RWPE2 (cell line): ENCODE measurements at places on chromosomes 2 and 18.

- no peak for DNase-seq
Measured at GRCh38 chr2:145380436-145381017, 860.6 kb upstream of the ZEB2 start.

DNA sequence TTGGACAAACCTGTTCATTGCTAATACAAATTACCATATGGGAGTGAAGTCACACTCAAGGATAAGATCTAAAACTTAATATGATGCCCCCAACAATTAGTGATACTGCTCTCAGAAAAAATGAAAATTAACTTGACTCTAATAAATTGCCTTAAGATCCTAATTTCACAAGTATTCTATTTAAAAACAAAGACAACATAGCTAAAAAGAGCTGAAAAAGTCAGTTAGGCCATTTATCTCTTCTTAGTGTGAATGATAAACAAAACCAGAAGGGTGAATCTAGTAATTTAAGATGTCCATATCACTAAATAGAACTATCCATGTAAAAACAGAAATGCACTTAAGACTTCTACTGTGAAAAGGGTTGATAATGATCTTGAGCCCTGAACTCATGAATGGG, 53.4 kb downstream of the FN1 start:
- no peak for DNase-seq

DNA sequence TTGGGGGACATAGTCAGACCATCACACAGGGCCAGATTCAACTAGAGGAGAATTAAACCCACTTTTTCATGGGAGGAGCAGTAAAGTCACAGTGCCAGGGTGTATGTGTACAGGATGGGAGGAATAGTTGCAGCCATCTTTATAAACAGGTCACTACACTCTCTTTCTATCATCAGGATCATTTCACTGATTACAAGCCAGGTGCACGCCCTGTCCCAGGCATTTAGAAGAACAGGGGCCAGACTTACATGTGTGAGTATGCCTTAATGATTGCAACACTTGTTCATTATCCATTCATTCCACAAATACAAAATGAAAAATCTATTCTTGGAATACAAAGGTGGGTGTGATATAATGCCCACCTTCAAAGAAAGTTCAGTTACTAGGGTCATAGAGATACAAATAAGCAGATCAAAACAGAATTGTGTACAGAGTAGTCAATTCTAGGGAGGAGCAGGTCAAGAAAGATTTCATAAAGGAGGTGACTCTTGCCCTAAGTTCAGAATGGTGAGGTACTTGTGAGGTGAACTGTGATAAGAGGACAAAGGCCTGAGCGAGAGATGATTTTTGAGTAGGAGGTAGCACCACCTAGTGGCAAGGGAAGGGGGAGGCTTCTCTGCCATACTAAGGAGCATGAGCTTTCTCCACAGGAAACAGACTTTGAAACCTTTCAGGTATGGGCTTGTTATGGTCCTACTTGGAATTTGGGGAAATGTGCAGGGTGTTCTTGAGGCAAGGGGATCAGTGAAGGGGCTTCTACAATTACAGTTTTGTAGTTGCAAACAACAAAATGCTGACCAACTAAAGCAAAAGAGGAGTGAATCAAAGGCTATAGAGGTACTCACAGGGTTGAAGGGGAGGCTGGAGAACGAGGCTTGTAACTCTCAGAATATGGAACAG, 156.3 kb downstream of the SUCLG1 start:
- DNase-seq, result no peak

DNA sequence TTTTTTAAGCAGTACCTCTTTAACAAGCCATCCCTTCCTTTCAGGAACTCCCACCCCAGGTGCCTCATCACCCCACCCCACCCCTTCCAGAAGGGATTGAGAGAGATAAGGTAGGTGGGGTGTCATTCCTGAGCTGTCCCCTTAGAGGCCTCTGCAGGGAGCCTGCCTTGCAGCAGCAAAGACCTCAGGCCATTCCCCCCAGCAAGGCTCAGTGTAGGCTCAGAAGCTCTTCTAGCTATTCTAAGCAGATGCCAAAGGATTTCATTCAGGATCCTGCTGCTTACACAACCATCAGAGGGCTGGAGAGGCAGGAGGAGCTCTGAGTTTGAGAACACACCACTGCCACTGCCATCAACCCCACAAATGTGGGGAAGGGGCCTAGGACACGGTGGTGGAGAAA, 5.8 kb upstream of the FIGLA start:
- no peak for DNase-seq

GRCh38 chr2:230640540-230641011, 72.1 kb upstream of the CAB39 start:
- DNase-seq, result no peak

DNA sequence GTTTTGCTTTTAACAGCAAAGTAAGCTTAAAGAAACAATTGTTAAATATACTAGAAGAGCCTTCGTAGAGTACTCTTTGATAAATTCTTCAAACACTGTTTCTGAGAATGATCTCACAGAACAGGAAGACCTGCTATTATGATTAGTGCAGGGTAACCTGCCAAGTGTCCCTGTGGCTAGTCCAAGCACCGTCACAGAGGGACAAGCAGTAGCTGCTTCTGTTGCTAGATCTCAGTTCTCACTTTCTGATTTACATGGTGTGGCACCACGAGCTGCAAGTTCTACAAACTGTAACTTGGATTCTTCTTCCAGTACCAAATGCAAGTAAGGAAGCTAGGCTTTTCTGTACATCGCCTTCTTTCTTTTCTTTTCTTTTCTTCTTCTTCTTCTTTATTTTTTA, 121.5 kb downstream of the PIEZO2 start:
- DNase-seq, result no peak

DNA sequence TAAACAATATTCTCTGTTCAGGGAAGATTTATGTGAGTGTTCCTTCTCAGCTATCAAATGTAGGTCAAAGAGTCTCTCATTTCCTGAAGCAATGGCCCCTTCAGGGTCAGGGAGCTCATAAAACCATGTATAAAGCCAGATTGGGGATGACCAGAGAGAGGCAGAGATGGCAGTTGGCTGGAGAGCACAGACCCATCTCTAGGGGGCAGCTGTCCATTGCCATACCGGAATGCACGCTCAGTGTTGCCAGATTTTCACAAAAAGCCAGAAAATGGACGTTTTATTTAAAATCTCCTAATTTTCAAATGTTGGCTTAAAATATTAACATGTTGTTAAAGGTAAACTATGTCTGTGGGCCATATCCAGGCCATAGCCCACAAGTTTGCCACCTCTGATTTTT, 1920.7 kb upstream of the CELF4 start:
- DNase-seq, result no peak

DNA sequence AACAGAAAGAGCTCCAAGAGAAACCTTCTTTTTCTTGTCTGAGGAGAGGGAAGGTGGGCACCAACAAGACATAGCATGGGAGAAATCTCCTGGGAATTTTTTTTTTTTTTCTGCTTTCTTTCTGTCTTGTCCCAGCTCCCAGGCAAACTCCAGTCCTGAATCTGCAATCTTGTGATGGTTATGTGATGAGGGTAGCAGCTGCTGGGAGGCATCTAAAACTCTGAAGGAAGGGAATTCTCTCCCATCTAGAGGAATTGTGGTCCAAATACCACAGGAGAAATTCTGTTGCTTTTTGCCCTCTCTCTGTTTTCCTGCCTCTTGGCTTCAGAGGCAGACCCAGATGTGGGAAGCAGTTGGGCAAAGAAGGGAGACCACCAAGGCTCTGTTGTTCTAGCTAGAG, 16.7 kb downstream of the SCRN3 start:
- no peak for DNase-seq

- DNase-seq, result no peak
Measured at GRCh38 chr2:7847321-7847720, 834.5 kb upstream of the ID2 start.

DNA sequence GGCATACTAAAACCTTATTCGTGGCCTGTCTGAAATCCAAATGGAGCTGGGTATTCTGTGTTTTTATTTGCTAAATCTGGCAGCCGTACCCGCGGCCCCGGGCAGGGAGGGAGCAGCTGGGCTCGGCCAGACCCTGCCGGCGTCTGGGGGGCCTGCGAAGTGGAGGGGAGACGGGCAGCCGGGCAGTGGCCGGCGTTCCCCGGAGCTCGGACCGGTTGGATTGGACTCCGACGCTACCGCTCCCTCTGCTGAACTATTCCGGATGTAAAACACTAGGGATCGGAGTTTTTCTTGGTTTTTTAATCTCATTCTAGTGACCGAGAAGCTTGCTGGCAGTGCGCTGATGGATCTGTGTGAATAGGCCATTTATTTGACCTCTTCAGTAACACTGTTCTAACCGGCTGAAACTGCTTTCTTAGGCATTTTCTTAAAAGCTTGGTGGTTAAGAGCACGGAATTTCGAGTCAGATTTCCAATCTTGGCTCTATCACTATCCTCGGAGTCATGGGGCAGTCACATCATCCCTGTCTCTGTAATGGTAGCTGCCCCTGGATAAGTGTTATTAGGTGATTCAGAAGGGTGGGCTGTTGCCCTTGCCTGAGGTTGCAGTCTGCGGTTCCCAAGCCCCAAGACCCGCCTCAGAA, 694 bp downstream of the UNC50 start:
- DNase-seq, result no peak

DNA sequence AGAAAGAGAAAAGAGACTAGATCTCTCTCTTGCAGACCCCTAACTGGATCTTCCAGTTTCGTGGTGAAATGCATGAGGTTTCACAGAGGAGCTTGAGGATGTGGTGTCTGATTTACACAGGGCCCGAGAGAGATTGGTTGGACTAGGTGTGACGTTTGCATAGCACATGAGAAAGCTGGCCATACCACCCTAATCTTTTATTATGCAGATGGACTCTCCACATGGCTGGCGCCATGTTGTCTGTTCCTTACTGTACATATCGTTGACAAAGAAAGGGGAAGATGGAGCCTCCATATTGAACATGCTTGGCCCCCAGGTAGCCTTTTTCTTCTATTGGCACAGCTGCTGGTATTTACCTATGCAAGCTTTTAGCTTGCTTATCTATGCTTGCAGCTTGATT, 27.5 kb upstream of the PGAP1 start:
- no peak for DNase-seq

GRCh38 chr2:202094426-202094986, 21.5 kb downstream of the KIAA2012 start:
- no peak for DNase-seq

DNA sequence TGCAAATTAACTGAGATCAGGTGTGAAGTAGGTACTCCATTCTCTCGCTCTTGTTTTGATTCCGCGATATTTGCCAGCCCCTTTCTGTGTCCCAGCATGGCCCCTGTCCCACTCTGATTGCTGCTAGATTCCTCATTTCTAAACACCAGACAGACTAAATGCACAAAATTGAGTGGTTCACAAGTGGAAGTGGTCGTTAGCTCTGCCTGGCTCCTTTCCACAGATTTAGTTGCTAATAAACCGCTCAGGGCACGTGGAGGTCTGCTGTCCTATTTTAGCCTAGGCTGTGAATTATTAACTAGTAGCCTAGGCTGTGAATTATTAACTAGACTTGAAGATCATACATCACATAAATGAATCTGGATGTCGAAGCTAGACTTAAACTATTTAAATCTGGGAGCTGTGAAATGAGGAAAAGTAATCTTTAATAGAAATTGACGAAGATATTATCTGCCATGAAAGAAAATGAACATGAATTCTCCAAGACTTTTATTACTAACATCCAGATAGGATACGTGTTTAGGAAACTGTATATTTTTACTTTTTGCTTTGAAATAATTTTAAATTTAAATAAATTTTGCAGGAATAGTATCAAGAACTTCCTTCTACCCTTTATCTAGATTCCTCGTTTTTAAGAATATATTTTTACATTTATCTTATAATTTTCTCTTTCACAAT, 3.7 kb downstream of the IL1RL2 start:
- DNase-seq, result no peak

DNA sequence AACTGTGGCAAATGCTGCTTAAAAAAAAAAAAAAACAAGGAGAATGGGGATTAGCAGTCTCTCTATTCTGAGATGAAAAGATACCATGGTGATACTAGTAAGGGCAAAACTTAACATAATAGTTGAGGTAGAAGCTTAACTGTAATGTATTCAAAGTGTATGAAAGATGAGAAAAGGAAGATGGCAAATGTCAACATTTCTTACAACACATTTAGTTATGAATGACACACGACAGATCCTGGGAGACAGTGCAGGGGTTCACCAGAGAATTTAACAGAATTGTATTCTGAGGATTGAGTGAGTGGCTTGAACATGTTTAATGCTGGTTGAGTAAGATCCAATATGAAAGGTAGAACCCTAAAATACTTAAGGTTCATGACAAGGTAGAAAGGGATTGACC, 52.7 kb downstream of the CUL3 start:
- DNase-seq, result no peak

DNA sequence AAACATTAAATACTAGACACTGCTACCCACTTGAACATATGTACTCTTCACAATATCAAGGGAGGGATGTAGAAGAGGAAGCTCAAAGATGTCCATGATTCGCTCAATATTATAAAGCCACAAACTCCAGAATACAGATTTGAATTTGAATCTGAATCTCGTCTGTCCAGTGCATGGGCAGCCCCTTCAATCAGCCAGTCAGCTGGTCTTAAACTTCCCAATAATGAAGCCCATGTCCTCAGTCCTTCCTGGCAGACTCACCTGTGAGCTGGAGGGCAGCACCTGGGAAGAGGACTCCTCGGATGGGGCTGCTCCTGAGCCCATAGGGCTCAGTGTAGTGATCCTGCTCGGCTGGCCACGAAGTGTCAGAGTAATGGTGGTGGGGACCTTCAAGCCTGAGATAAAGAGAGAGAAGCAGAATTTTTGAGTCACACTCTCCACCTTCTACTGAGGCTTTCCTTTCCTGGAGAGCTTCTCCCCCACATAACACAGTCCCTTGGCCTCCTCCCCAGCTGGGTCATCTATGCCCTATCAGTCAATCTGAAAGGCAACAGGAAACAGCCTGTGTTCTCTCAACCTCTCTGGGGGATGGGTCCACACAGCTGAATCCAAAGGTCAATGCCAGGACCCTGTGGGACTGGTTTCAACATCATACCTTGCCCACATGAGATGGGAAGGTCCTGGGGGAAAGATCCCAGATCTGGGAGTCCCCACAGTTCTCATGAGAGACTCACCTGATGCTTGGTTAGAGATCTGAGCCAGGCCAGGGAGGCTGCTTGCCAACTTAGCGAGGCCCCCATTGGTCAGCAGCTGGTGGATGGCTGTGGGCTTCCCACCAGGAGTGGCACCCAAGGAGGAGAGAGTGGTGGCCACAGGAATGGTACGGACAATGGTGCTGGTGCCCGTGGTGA, 36.5 kb downstream of the KANSL3 start:
- no peak for DNase-seq

DNA sequence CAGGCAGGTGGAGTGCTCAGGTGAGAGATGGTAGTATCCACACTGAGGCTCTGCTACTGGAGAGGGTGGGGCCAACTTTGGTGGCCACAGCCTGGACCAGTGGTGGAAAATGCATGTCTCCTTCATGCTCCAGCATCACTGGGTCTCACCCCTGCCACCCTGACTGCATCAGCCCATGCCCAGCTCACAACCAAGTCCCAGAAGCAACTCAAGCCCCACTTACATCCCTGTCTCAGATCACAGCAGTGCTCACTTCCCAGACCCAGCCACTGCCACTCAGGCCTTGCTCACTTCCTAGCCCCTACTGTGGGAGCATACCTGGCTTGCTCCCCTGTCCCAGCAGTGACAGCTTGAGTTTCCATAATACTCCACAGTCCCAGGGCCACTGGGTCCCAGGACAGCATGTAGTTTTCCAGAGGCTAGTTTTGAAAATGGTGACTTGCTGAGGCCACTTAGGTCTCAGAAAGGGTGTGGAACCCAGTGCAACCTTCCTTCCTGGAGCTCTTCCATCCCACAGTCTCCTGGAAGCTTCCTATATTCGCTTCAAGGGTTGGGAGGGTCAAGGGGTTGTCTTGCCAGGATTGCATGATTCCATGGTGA, 58.8 kb downstream of the GPC1 start:
- DNase-seq, result no peak
